NCI-H2081 treated with DMSO at 0.1 percent for 48 hours (cell line): ENCODE measurements at places on chromosomes 3 and 15.

DNA sequence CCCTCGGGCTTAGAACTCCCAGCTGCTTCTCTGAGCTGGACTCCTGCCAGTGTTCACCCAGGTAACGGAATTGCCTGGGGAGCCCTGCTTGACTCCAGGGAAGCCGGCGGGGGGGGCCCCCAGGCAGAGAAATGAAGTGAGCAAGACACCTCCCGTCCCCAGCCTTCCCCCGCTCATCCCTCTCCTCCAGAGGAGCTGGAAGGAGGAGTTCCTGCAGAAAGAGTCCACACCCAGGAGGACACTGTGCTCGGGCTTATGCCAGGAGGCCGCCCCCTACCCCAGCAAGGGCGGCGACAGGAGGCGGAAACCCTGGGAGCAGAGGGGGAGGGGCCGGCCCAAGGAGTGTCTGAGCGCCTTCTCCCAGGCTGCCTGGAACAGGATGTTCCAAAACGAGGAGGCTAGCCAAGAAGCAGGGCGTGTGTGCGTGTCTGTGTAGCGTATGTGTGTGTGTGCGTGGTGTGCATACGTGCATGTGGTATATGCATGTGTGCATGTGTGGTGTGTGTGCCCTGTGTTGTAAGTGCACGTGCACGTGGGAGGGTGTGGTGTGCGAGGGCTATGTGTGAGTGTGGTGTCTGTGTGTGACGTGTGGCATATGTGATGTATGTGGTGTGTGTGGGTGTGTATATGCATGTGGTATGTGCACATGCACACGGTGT, 511.3 kb downstream of the SHQ1 start:
- DNase-seq: no peak

- no peak for DNase-seq
Observed at GRCh38 chr15:90553248-90553745, 23.6 kb downstream of the CRTC3 start.

DNA sequence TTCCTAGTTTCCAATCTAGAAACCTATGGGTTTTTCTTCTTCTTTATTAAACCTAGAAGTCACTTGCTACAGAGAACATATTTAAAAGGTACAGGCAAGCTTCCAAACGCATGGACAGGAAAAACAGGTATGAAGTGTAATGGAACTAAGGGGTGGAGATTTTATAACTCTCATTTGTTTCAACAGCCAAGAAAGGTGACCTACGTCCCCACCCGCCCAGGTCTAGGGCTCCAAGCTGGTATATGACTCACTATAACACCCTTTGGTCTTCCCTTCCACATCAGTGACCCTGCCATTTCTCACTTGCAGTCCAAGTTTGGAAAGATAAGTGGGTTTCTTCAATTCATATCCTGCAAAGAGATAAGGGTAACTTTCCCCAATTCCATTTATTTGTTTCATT, 6.0 kb upstream of the LIPH start:
- DNase-seq: no peak

DNA sequence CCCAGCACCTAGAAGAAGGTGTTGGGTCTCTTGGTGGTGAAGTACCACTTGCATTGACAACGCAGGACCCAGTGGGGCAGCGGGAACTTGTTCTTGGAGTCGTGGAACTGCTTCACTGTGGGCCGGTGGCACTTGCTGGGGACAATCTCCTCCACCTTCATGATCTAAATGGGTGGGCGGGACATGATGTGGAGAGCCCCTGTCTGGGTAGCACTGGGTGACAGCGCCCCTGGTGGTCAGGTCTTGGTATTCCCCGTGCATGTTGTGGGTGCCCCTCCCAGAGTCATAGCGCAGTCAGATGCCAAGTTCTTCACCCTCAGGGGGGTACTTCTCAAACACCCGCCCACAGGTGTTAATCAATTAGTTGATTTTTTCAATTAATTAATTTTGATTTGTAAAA, 60.2 kb downstream of the AGBL1 start:
- DNase-seq: no peak

GRCh38 chr15:57045741-57046382, 127.4 kb downstream of the TCF12 start:
- no peak for DNase-seq

GRCh38 chr3:43997316-43997715, 244.4 kb upstream of the TOPAZ1 start:
- DNase-seq: no peak

GRCh38 chr3:43379343-43379742, 93.0 kb downstream of the SNRK start:
- no peak for DNase-seq

GRCh38 chr3:95813244-95813643, 1001.1 kb upstream of the EPHA6 start:
- DNase-seq: no peak
